ENCODE measurements at places on chromosomes 13 and 19. TPM values are rescaled to one million over a fixed set of nuclear protein-coding genes. Genes with fewer than 3 reads are reported as not detected.

GRCh38 chr19:1626417-1627010, 21.3 kb upstream of the UQCR11 start:
- no peak overlapping the region for H3K27ac ChIP-seq
- H3K4me3 ChIP-seq, result no peak overlapping the region
- H3K27me3 ChIP-seq, result no peaks in the 10 kb centered on the region
- H3K36me3 ChIP-seq, result peaks cover 19% of the 10 kb centered on the region
- peaks cover 5% of the 10 kb centered on the region for H3K4me1 ChIP-seq

GRCh38 chr13:27977476-27978300, 8.6 kb upstream of the CDX2 start:
- no peak overlapping the region for H3K4me3 ChIP-seq
- H3K27me3 ChIP-seq, result peaks cover 95% of the 10 kb centered on the region
- no peak for DNase-seq
- no peak overlapping the region for H3K27ac ChIP-seq

HIF3A gene
- total RNA-seq, result 175 TPM

DNA sequence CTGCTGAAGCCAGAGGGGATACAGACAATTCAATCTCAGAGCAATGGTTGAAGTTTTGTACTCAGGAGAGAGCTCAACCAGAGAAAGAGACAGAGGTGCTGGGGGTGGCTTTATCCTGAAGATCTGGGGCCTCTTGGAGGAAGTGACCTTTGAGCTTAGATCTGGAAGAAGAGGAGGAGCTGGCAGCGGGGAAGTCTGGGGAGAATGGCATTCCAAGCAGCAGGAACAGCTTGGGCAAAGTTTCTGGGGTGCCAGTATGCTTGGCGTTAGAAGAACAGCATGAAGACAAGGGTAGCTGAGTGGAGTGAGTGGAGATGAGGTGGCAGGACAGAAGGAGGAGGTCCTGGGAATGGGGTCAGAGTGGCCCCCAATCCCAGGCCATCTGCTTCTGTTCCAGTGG, 11.3 kb downstream of the MAST3 start:
- H3K36me3 ChIP-seq, result no peaks in the 10 kb centered on the region
- H3K27me3 ChIP-seq, result peaks cover 14% of the 10 kb centered on the region
- no peak for DNase-seq
- peaks cover 4% of the 10 kb centered on the region for H3K4me1 ChIP-seq
- peak overlapping the region; percentile 69 for H3K4me3 ChIP-seq

DNA sequence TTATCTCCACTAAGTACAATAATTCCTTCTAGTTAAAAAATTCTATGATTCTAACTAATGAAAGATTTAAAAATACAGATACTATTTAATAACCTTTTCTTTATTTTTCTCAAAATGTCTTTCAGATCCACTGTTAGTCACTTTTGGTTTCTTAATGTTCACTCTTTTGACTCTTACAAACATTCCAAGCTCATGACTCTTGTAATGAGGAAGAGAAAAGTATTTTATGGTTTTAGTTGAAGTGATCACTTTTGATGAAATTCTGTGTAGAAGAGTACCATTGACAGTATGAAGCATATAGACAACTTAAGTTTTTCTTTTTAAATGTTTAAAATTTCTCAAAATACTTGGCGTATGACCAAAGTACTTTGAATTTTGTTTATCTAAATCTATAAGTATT, 27.8 kb downstream of the COG3 start:
- no peak overlapping the region for H3K4me3 ChIP-seq
- no peaks in the 10 kb centered on the region for H3K27me3 ChIP-seq
- peaks cover 28% of the 10 kb centered on the region for H3K36me3 ChIP-seq

Measured in mesothelial cell of epicardium (in vitro differentiated cells).